Activated gamma-delta T cell treated with anti-CD3 and anti-CD28 coated beads, Interleukin-2, amount 50 U/mL, for 16 hours (primary cell): ENCODE measurements at places on chromosomes 1 and 21.

DNA sequence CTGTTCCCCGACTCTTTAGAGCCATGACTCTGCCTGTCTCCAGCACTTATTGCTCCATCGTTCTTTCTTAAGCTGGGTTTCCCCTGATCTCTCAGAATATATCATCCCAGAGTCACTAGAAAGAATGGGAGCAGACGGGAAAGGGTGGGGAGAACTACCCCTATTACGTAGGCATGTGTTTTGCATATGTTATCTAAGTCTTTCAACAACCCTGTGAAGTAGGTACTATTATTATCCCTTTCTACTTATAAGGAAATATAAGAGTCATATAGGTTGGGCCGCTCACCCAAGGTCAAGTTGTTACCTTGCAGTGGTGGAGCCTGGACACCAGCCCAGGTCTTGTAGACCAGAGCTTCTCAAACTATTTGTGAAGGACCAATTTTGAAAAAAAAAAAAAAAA is 38.7 kb downstream of the ELF3 start:
- no peak for DNase-seq

- DNase-seq = no peak
Observed at GRCh38 chr1:6373961-6374720, 19.4 kb downstream of the ACOT7 start.

GRCh38 chr1:17365293-17365692 is 6.7 kb upstream of the PADI6 start:
- no peak for DNase-seq

DNA sequence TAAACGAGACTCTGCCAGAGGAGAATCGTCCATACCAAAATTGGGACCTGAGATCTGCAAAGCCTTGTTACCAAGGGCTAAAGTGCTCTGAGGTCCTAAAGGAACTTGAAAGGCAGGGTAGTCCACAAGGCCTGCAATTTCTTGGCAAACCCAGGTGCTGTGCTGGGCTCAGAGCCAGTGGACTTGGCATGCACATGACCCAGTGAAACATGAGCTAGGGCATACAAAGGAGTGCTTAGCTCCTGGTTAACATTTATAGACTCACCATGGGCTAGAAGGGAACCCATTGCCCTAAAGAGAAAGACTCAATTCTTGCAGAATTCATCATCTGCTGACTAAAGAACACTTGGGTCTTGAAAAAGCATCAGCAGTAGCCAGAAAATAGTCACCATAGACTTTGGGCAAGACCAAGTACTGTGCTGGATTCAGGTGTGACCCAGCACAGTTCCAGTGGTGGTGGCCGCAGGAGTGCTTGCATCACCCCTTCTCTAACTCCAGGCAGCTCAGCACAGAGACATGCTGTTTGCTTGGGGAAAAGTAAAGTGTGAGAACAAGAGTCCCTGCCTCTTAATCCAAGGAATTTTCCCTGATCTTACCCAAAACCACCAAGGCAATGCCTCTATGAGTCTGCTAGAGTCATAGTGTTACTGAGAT is 1069.4 kb upstream of the ADGRL2 start:
- DNase-seq = no peak

DNA sequence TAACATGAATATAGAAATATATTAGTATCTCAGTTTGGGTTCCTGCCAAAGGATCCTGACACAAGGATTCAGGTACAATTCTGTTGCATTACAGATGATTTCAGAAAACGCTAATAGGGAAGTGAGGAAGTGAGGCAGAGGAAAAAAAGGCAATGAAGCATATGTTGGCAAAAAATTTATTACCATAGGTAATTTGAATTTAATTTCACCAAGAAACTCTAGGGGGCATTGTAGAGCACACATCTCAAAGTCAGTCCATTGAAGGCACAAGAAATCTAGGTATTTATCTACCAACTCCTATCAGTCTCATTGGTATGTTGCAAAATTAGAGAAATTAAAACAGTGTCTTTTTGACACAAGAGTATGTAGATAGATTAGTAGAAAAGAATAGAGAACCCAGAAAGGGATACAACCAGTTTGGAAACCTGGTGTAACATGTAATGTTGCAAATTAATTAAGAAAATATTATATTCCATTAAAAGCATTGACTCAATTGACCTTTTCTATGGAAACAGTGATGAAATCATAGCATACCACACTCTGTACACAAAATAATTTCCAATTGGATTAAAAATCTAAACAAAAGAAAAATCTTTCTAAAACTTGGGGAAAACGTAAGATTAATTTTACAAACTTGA is 104.9 kb upstream of the SNX7 start:
- no peak for DNase-seq

DNA sequence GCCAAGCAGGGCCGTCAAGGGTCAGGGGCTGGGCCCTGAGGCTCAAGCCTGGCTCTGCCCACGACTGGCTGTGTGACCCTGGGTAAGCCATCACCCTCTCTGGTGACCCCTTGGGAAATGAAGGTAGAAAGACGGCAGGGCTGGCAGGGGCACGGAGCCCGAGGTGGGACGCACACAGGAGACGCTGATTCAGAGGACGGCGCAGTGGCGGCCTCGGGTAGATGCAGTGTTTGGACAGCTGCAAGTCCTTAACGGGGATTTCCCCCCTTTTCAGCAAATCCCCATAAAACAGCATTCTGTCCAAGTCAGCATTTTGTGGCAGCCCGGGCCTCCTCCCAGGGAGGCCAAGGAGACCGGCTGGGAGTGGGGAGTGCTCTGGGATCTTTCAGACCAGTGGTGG is 16.7 kb downstream of the COL8A2 start:
- no peak for DNase-seq

- no peak for DNase-seq
Observed at GRCh38 chr1:116365353-116365780, 7.7 kb upstream of the ATP1A1 start.

- DNase-seq = no peak
Observed at GRCh38 chr1:162023181-162023546, 505 bp downstream of the OLFML2B start.

- DNase-seq = no peak
Observed at GRCh38 chr21:37319551-37319950, 47.0 kb upstream of the DYRK1A start.
